AG20443 (cell line): ENCODE measurements at places on chromosomes 16 and 17.

DNA sequence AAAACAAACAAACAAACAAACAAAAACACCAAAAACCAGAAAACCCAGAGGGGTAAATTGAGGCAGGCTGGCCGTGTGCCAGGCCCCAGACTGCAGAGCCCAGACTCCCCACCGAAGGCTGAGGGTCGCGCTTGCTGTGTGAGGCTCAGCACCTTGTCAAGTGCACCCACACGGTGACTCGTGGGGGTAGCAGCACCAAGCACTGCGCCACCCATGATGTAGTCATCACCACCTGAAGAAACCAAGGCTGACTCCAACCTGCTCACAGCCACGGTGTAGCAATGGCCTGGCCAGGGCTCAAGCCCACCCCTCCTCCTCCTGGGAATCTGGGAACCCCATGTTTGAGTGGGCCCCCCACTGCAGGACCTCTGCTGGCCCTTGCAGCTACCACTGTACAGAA is 11.9 kb downstream of the MCRIP1 start:
- DNase-seq = no peak

DNA sequence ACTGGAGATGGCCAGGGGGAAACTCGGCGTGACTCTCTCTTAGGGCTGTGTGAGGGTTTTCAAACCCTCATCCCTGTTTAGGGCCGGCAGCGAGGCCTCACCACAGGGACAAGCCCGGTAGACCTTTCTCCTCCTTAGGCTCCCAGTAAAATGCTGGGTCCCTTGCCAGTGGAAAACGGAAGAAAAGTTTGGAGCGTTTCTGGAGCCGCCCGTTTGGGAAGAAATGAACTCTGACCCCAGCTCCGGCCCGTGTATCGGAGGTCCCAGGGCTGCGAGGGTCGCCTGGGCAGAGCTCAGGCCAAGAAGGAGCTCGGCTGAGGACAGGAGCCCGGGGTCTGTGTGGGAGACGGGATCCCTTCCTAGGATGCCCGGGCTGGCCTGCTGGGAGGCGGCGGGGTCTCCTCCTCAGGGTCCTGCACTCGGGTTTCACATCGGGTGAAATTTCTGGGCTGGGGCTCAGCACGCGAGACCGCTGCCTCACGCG is 23.2 kb downstream of the ZNF213 start:
- DNase-seq = no peak

GRCh38 chr17:40072040-40072734 is 9.4 kb downstream of the THRA start:
- no peak for DNase-seq

GRCh38 chr16:20349615-20350014 is 2.9 kb downstream of the UMOD start:
- DNase-seq = no peak

- peak; percentile 85 for DNase-seq
Measured at GRCh38 chr16:29983420-29984136, 9.9 kb downstream of the TAOK2 start.

DNA sequence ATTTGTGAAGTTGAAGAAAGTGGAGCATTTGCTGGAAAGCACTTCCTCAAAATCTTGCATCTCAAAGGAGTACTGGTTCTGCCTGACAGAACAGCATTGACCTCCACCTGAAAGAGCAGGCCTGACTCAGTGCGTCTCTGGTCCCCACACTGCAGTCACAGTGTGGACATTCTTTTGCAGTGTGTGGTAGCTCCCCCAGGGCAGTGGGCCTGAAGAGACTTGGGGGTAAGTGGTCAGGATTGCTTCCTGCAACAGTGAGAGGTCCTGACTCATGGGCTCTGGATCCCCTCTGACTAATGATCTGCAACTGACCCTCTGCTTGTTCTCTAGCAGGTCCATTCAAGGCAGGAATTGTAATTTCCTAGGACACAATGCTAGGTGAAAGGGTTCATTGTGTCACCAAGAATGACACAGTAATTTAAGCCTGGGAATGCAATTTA is 204.9 kb upstream of the KCNJ16 start:
- DNase-seq = peak; percentile 56

- peak; percentile 77 for DNase-seq
Measured at GRCh38 chr16:80924372-80924978, 82.2 kb downstream of the CMC2 start.

GRCh38 chr17:28331891-28332420 is 3.3 kb downstream of the IFT20 start:
- no peak for DNase-seq

DNA sequence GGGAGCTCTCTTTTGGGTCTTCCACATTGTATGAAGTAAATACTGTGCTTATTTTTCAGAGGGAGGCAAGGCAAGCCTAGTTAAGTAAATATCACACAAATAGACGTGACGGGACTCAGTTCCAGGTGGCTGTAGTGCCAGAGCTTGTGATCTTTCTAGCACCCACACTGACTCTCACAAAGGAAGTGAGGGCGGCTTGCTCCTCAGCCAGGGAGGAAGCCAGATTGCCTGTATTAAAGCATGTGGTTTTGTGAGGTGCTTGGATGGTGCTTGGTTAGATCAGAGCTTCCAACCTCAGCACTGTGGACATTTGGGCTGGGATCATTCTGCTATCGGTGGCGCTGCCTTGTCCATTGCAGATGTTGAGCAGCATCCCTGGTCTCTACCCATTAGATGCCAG is 80.1 kb downstream of the VAT1L start:
- no peak for DNase-seq

DNA sequence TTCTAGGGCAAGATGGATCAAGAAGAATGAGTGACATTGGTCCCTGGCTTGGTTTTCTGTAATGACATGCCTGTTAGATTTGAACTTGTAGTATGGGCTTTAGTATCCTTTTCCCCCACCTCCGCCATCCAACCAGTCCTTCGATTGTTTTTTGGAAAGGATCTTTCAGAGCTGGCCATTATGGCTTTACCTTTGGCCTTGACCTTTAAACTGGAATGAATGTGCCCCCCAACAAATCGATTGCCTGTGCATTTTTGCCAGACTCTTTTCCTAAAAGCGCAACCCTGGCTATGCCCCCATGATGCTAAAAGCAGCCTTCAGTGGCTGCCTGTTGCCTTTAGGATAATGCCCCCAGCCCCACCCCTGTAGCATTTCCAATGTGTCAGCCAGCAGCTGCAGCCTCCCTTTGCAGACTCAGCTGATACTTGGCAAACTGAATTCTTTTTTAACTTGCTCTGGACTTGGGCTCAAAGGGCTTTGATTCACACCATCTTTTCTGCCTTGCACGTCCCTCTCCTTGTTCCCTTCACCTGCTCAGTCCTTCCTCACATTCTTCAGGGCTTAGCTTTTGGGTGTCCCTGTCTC is 4.0 kb downstream of the GPRC5C start:
- DNase-seq = no peak

DNA sequence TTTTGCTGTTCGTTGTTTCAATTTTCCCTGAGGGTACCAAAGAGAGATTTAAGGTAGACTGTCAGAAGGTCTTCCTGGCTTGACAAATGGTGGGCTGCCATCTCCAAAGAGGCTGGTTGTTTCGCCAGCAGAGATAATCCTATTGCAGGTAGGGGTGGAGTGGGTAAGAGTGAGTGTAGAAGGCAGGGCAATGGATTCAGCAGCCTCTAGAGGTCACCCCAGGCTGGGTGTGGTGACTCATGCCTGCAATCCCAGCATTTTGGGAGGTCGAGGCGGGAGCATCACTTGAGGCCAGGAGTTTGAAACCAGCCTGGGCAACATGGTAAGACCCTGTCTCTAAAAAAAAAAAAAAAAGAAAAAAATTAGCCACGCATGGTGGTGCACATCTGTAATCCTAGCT is 34.6 kb downstream of the DCAKD start:
- no peak for DNase-seq

DNA sequence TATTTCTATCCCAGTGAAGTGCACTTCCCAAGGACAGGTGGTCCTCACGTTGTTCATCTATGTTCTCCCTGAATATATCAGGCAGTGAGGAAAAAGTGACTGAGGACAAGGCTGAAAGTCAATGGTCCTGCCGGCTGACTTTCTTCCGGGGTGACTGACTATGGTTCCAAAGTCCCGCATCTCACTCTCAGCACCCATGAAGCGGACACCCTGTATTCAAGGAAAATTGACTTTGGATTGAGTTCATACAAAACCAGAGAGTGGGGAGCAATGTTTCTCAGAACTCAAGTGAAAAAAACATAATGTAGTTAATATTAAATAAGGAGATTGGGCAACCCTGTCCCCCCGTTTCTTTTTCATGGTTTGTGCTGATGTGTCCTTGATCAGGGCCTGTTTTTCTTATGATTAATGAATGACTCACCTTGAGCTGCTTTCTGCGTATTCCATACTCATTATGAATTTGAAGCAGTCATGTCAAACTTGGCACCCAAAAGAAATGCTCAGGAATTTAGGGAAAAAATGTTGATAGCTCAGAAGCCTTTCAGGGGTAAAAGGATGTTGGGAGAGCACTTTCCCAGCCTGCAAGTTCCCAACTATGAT is 184.0 kb downstream of the CYLD start:
- DNase-seq = no peak

- DNase-seq = no peak
Measured at GRCh38 chr17:29959658-29960337, 18.4 kb downstream of the EFCAB5 start.

- DNase-seq = peak; percentile 70
Measured at GRCh38 chr16:87556941-87557459, 45.3 kb upstream of the JPH3 start.

- no peak for DNase-seq
Measured at GRCh38 chr16:11029948-11030347, 85.6 kb downstream of the CLEC16A start.

- peak; percentile 48 for DNase-seq
Measured at GRCh38 chr17:76147211-76148014, 6.4 kb upstream of the FOXJ1 start.

- no peak for DNase-seq
Measured at GRCh38 chr16:8869212-8869987, 594 bp upstream of the CARHSP1 start.

GRCh38 chr16:87325423-87325858 is 8.2 kb upstream of the C16orf95 start:
- peak; percentile 43 for DNase-seq

DNA sequence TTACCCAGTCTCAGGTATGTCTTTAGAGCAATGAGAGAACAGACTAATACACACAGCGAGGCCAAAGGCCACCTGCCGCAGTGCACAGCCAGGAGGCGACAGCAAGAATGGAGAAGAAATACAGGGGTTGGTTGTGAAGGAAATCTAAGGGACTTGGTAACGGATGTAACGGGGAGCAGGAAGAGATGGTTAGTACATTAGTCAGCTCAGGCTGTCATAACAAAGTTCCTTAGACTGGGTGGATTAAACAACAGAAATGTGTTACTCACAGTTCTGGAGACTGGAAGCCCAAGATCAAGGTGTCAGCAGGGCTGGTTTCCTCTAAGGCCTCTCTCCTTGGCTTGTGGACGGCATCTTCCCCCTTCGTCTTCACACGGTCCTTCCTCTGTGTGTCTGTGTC is 47.1 kb downstream of the TVP23C start:
- no peak for DNase-seq

DNA sequence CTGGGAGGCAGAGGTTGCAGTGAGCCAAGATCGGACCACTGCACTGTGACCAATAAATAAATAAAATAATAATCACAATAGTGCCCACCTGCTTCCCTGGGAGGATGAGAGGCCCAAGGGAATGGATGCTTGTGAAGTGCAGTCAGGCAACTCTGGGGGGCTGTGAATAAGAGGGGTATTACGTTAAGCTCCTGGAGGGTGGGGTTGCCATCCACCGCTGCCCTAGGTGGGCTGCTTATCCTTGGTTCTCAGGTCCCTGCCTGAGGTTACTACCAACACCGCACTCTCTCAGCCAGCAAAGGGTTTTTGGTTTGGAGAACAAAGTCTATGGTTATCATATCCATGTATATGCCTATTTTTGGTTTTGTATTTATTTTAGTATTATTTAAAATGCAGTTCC is 48.6 kb upstream of the CBFA2T3 start:
- DNase-seq = no peak

- no peak for DNase-seq
Measured at GRCh38 chr17:29251184-29251583, 4.5 kb downstream of the CRYBA1 start.

DNA sequence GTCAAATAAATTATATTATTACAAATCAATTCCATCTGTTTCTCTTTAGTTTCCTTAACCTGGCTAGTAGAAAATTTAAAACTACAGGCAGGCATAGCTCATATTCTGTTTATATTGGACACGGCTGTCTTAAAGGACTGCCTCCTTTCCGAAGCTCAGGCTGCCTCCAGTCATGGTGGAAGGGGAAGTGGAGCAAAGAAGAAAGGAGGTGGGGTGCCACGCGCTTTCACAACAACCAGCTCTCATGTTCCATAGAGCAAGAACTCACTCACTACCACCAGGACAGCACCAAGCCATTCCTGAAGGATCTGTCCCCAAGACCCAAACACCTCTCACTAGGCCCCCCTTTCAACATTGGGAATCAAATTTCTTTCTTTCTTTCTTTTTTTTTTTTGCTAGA is 149.3 kb upstream of the KCNJ18 start:
- no peak for DNase-seq

DNA sequence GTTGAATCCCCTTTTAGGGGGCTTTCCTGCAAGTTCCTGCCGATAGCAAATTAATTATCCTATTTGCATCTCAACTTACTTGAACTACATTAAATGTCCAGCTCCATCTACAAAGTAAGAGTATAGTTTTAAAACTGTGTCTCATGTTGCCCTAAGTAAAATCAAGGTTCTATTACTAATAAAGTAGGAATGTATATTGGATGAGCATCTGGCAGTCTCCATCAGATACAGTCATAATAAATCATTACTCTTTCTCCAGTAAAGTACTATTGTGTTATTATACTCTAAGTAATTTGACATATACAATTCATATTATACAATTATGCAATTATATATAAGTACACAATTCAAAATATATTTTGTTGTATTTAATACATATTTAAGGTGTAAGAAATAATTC is 249.3 kb downstream of the CEP112 start:
- DNase-seq = no peak

DNA sequence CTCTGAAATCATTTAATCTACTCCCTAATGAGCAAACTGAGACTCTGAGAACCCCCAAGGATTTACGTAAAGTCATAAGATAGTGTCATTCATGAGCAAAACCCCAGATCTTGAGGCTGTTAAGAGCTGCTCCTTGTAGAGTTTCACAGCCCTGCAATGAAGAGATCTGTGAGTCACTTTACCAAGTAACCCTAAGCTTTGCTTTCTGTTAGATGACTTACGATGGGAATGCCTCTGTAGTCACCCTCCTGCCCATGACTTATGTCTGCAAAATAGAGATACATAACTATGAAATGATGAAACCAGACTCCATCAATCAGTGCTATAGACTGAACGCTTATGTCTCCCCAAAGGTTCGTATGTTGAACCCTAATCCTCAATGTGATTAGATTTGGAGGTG is 117.7 kb downstream of the HS3ST3A1 start:
- DNase-seq = peak; percentile 32

GRCh38 chr16:74975591-74975990 is 9.3 kb downstream of the WDR59 start:
- DNase-seq = no peak

- DNase-seq = no peak
Measured at GRCh38 chr17:50487213-50488096, 8.8 kb downstream of the RSAD1 start.

GRCh38 chr16:56113223-56113622 is 78.1 kb upstream of the GNAO1 start:
- DNase-seq = no peak
